ENCODE measurements at places on chromosomes 7 and 10. TPM values are rescaled to one million over a fixed set of nuclear protein-coding genes. Genes with fewer than 3 reads are reported as not detected.

DNA sequence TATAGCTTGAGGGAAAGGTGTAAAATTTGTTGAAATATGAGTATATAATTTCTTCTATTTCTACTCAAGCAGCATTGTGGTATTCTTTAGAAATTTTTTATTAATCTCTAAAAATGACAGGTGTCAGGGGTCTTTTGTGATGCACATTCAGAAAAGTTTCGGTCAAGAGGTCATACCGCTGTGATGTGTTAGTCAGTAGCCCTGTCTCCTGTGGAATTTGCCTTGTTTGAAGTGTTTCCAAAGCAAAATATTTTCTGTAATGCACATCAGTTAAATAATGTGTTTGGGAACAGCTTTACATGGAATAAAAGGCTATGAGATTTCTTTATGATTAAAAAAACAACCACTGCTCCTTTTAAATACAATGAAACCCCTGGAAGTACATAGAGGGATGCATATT, 35.8 kb downstream of the FOXP2 start:
- DNase-seq = no peak
- H3K27ac ChIP-seq = no peak overlapping the region
- no peak overlapping the region for H3K4me3 ChIP-seq
- H3K4me1 ChIP-seq = no peaks in the 10 kb centered on the region
- H3K36me3 ChIP-seq = no peaks in the 10 kb centered on the region

DNA sequence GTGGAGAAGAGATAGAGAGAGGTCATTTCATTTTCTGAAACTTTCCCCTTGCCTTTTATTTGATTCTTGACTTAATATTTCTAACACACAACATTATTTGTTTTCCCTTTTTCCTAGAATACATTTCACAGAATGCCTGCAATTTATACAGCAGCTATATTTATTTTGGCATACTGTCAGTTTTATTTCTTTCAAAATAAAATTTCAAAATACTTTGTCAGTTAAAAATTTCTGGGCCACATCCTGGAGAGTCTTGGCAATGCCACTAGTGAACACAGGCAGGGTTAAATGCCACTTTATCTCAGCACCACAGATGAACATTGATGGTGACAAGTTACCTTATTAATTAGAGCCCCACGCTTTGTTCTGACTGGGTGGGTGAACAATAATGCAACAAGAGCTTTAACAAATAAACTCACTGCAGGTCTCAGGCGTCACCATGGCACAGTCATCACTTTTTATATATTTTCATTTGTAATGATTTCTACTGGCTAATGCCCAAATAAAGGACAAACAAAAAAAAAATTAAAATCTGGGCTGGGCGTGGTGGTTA, 494.0 kb downstream of the KIF20B start:
- no peak overlapping the region for H3K27ac ChIP-seq
- no peaks in the 10 kb centered on the region for H3K4me1 ChIP-seq
- H3K27me3 ChIP-seq = no peaks in the 10 kb centered on the region
- no peaks in the 10 kb centered on the region for H3K36me3 ChIP-seq

- peaks cover 6% of the 10 kb centered on the region for H3K4me1 ChIP-seq
- no peak for DNase-seq
- no peak overlapping the region for H3K27ac ChIP-seq
- no peaks in the 10 kb centered on the region for H3K36me3 ChIP-seq
Observed at GRCh38 chr7:142439739-142440138, 181.9 kb upstream of the PRSS58 start.

DNA sequence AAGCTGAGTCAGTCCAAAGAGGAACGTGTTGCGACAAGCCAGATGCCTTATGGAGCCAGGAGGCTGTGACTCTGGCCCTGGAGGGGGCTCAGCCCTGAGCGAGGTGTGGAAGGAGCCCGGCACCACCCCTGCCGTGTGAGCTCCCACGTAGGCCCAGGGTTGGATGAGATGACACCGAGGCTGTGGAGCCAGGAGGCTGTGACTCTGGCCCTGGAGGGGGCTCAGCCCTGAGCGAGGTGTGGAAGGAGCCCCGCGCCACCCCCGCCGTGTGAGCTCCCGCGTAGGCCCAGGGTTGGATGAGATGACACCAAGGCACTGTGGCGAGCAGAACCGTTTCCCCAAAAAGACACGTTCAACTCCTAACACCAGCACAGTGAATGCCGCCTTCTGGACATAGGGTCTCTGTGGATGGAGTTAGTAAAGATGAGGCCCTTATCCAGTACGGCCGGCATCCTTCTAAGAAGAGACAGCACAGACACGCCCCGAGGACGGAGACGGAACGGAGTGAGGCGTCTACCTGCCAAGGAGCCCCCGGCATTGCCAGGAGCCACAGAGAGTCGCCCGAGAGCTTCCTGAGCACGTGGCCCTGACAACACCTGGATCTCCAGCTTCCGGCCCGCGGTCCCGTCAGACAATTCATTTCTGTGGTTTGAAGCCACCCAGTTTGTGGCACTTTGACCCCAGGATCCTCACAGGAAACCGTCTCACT, 472.5 kb downstream of the DNAJB6 start:
- no peaks in the 10 kb centered on the region for H3K4me1 ChIP-seq
- no peak overlapping the region for H3K27ac ChIP-seq
- no peaks in the 10 kb centered on the region for H3K36me3 ChIP-seq

GRCh38 chr7:149875396-149875795, 1.6 kb downstream of the ATP6V0E2 start:
- H3K4me3 ChIP-seq = peak overlapping the region; percentile 76
- H3K36me3 ChIP-seq = peaks cover 7% of the 10 kb centered on the region
- H3K27me3 ChIP-seq = no peaks in the 10 kb centered on the region
- peak overlapping the region; percentile 9 for H3K27ac ChIP-seq
- peaks cover 35% of the 10 kb centered on the region for H3K4me1 ChIP-seq
- DNase-seq = no peak

GRCh38 chr7:64839910-64840309, 45.7 kb downstream of the ZNF138 start:
- H3K27me3 ChIP-seq = no peaks in the 10 kb centered on the region
- H3K27ac ChIP-seq = no peak overlapping the region
- H3K4me1 ChIP-seq = no peaks in the 10 kb centered on the region

- no peak for DNase-seq
- no peaks in the 10 kb centered on the region for H3K27me3 ChIP-seq
- no peak overlapping the region for H3K4me3 ChIP-seq
- no peaks in the 10 kb centered on the region for H3K36me3 ChIP-seq
- H3K27ac ChIP-seq = no peak overlapping the region
- H3K4me1 ChIP-seq = no peaks in the 10 kb centered on the region
Observed at GRCh38 chr7:43914795-43915194, 8.4 kb upstream of the URGCP start.

DNA sequence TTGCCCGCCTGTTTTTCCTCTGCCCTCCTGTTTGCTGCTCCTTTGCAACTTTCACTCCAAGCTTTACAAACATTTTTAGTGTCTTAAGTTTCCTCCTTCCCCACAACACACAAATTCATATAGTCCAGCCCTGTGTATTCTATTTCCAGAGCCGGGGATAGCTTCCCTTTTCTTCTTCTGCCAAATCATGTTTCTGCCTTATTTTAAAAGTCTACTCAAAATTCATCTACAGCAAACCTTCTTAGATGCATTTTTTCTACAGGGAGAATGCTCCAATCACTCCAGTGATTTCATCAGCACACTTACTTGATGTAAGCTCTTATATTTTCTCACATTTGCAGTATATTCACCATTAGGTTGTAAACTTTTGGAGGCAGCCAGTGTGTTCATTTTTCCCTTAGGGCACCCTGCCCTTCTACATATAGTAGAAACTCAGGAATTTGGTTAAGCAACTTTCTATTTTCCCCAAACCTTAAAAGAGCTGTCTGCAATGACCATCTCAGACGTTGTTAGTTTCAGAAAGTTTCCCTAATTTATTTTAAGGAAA, 12.4 kb upstream of the ACTA2 start:
- peaks cover 10% of the 10 kb centered on the region for H3K4me1 ChIP-seq
- no peak overlapping the region for H3K27ac ChIP-seq
- no peak overlapping the region for H3K4me3 ChIP-seq
- no peaks in the 10 kb centered on the region for H3K27me3 ChIP-seq

DNA sequence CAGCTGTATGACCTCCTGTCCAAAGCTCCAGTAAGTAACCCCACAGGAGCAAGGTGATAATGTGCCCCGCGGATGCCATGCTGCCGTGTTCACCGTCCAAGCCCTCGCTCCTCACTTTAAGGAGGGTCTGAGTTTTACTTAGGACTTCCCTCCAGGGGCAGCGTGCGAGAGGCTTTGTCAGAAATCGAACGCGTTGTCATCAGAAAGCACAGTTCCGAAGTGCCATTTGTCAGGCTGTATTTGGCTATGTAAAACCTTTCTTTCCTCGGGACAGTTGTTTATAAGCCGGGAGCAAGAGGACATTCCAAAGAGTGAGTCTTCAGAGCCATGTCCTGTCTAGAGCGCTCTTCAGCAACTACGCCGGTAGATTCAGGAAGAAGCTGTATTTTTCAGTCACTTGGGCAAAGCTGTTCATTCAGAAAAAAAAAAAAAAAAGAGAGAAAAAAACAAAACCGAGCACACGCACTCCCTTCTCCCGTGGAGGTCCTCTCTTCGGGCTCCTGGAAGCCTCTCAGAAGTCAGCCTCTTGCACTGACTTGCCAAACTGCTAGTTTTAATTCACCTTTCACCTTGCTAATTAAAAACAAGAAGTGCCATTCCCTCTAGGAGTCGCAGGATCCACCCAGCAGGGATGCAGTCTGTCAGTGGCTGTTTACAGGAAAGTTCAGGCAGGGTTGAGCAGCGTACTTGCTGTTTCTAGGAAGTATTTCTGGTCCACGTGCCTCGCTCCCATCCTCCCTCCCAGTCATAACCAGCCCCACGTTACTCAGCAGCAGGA, at the start of gene SEMA3E:
Gene SEMA3E, minus strand, starts transcription at position 676 of the 778 bp plus-strand sequence.
- DNase-seq = no peak
- H3K4me3 ChIP-seq = no peak within 1 kb of the TSS
- no peak within 1 kb of the TSS for H3K27ac ChIP-seq
- no peaks in the 10 kb centered on the region for H3K36me3 ChIP-seq

GRCh38 chr10:129165076-129165720, 301.8 kb upstream of the MGMT start:
- H3K4me1 ChIP-seq = no peaks in the 10 kb centered on the region
- H3K27ac ChIP-seq = no peak overlapping the region
- H3K36me3 ChIP-seq = no peaks in the 10 kb centered on the region
- no peaks in the 10 kb centered on the region for H3K27me3 ChIP-seq

DNA sequence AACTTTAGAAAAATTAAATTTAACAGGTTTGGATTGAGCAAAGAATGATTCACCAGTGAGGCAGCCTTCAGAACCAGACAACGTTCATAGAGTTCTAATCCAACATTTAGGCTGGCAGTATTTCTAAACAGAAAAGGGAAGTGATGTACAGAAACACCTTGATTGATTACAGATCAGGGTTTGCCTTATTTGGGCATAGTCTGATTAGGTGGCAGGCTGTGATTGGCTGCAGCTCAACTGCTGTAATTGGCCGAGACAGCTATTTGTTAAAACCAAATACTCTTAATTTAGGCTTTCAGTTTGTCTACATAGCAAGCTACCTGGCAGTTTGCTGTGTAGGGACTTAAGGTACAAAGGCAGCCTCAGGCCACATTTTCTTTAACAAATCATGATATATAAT, 802.5 kb downstream of the IPMK start:
- no peak overlapping the region for H3K4me3 ChIP-seq
- no peaks in the 10 kb centered on the region for H3K36me3 ChIP-seq
- no peaks in the 10 kb centered on the region for H3K27me3 ChIP-seq
- no peak overlapping the region for H3K27ac ChIP-seq

- no peaks in the 10 kb centered on the region for H3K27me3 ChIP-seq
- H3K4me3 ChIP-seq = no peak overlapping the region
- H3K27ac ChIP-seq = no peak overlapping the region
Observed at GRCh38 chr7:73815436-73815835, 15.4 kb upstream of the CLDN4 start.

DNA sequence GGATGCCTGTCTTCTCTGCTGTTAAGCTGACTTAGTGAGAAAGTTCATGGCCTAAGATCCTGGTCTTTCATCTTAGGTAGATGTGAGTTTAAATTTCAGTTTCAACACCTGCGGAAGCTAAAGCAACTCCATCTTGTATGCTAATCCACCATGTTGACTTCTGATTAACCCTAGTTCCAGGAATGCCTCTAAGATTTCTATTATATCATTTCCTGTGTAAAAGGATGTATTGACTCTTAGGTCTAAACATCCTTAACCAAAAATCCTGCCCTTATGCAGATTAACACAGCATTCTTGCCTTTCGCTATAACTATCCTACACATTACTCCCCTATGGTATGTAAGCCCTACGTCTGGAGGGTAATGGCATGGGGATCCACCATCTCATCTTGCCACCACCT, 94.4 kb upstream of the CCDC6 start:
- H3K4me3 ChIP-seq = no peak overlapping the region
- H3K27me3 ChIP-seq = no peaks in the 10 kb centered on the region
- H3K4me1 ChIP-seq = no peaks in the 10 kb centered on the region
- H3K27ac ChIP-seq = no peak overlapping the region

DNA sequence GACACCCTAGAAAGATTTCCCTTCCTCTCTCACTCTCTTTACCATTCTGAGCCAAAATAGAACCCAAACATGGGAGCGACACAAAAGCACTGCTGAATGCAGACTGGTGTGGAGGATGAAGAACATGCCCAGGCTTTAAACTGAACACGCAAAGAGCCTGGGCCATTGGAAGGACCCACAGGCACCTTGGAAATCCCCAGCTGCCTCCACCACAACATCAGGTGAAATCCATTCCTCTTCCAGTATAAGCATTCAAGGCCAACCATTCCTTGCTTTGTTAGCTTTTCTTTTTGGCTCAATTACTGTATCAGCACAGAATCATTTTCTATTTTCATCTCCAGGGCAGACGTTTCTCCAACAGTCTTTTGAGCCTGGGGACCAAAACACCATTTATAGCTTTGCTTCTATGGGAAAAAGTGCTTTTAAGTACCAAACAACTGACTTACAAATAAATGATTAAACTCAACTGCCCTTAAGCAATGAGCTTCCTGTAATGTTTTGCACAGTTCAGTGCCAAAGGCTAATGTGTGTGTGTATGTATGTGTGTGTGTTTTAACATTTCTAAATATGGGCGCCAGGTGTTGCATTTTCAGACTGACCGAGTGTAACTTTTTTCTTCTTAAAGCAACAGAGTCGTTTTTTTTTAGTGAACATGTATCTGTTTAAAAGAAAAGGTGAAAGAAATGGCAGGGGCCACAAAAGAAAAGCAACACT, 16.2 kb upstream of the BLNK start:
- H3K36me3 ChIP-seq = no peaks in the 10 kb centered on the region
- peaks cover 12% of the 10 kb centered on the region for H3K4me1 ChIP-seq
- no peak overlapping the region for H3K4me3 ChIP-seq
- no peak overlapping the region for H3K27ac ChIP-seq

GRCh38 chr10:61653699-61654098, 9.0 kb upstream of the CABCOCO1 start:
- H3K4me1 ChIP-seq = no peaks in the 10 kb centered on the region
- no peak overlapping the region for H3K4me3 ChIP-seq

GRCh38 chr7:25831062-25831691, 320.8 kb upstream of the NFE2L3 start:
- no peaks in the 10 kb centered on the region for H3K4me1 ChIP-seq
- H3K4me3 ChIP-seq = no peak overlapping the region
- no peaks in the 10 kb centered on the region for H3K27me3 ChIP-seq
- DNase-seq = no peak
- no peaks in the 10 kb centered on the region for H3K36me3 ChIP-seq

GRCh38 chr7:19713676-19714075, 4.8 kb upstream of the POLR1F start:
- peak; percentile 53 for DNase-seq
- no peaks in the 10 kb centered on the region for H3K27me3 ChIP-seq
- H3K36me3 ChIP-seq = no peaks in the 10 kb centered on the region
- H3K27ac ChIP-seq = no peak overlapping the region

SLIT1 gene
- total RNA-seq = 0.38 TPM

PDSS1 gene
- total RNA-seq = 4.7 TPM

NODAL gene
- total RNA-seq = not detected

TMEM225B gene
- not detected for total RNA-seq

Measured in naive thymus-derived CD4-positive, alpha-beta T cell (primary cell).